ENCODE measurements at places on chromosomes 5 and 9.

GRCh38 chr5:126847456-126847820 is 70.5 kb downstream of the LMNB1 start:
- no peak for DNase-seq
- peaks cover 16% of the 10 kb centered on the region for H3K36me3 ChIP-seq
- peaks cover 53% of the 10 kb centered on the region for H3K4me1 ChIP-seq
- no peaks in the 10 kb centered on the region for H3K27me3 ChIP-seq

DNA sequence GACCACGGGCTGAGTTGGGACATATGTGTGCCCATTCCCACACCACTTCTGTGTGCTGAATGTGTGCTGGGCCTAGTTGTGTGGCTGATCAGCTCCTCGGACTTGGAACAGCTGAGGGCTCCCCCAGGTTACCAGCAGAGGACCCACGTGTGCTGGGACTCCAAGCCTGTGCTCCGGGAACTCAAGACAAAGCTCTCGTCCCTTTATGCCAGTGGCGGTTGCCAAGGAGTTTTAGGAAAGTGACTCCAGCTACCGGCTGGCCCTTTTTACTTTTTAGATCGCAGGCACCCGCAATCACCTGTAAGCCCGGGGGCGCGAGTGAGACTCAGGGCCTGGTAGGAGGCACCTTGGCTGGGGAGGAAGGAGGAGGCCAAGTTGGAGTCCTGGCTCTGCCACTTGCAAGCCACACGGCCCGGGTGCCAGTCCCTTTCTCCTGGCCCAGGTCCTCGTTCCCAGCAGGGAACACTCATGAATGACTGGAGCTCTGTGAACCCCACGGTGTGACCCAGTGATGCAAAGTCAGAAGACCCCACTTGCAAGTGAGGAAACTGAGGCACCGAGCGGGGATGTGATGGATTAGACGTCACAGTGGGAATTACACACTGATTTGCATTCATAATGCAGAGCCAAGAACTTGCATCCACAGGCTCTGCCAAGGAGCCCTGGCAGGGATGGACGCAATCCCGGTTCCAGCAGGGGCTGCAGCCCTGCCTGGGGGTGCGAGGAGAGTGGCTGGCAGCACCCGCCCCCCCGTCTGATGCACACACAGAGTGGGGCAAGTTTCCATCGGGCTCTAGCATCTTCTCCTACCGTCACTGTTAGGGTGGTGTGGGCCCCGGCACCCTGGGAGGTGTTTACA is 26.9 kb downstream of the CRB2 start:
- peaks cover 3% of the 10 kb centered on the region for H3K36me3 ChIP-seq
- DNase-seq, result no peak
- H3K4me1 ChIP-seq, result no peaks in the 10 kb centered on the region
- no peak overlapping the region for H3K27ac ChIP-seq
- H3K27me3 ChIP-seq, result no peaks in the 10 kb centered on the region
- no peak overlapping the region for H3K4me3 ChIP-seq

DNA sequence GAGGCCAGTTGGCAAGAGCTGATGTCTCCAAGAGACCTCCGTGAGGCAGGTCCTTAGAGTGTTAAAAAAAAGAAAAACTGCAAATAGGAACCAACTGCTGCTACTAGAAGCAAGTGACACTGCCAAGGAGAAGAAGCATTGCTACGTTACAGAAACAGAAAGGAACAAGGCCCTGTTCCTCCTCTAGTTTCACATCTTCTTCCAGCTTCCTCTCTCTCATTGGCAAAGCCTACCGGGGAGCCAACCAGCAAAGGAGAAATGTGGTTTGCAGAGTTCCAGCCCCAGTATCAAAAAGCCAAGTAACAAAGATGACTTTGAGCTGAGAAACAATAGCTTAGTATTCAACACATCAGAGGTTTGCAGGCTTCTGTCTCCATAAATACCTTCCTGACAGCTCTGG is 145.9 kb downstream of the PRELID2 start:
- H3K27ac ChIP-seq, result no peak overlapping the region
- no peak overlapping the region for H3K4me3 ChIP-seq
- H3K4me1 ChIP-seq, result no peaks in the 10 kb centered on the region
- no peak for DNase-seq
- no peaks in the 10 kb centered on the region for H3K27me3 ChIP-seq

- peak; percentile 18 for DNase-seq
- no peak overlapping the region for H3K27ac ChIP-seq
- H3K36me3 ChIP-seq, result no peaks in the 10 kb centered on the region
- peaks cover 77% of the 10 kb centered on the region for H3K27me3 ChIP-seq
- peaks cover 27% of the 10 kb centered on the region for H3K4me1 ChIP-seq
- H3K4me3 ChIP-seq, result no peak overlapping the region
Observed at GRCh38 chr5:1443171-1443570, 2.1 kb downstream of the SLC6A3 start.

- H3K4me3 ChIP-seq, result no peak overlapping the region
- no peak overlapping the region for H3K27ac ChIP-seq
- H3K27me3 ChIP-seq, result no peaks in the 10 kb centered on the region
- no peaks in the 10 kb centered on the region for H3K4me1 ChIP-seq
- no peaks in the 10 kb centered on the region for H3K36me3 ChIP-seq
- DNase-seq, result no peak
Observed at GRCh38 chr9:85024374-85024773, 354.8 kb downstream of the NTRK2 start.

- H3K4me1 ChIP-seq, result peaks cover 78% of the 10 kb centered on the region
- H3K36me3 ChIP-seq, result no peaks in the 10 kb centered on the region
- no peaks in the 10 kb centered on the region for H3K27me3 ChIP-seq
- H3K4me3 ChIP-seq, result no peak overlapping the region
Observed at GRCh38 chr5:170315154-170315553, 17.6 kb upstream of the LCP2 start.

All from activated T-cell treated with anti-CD3 and anti-CD28 coated beads, Interleukin-2, amount 50 U/mL, for 24 hours (primary cell).